ENCODE measurements at places on chromosomes 16 and 17.

DNA sequence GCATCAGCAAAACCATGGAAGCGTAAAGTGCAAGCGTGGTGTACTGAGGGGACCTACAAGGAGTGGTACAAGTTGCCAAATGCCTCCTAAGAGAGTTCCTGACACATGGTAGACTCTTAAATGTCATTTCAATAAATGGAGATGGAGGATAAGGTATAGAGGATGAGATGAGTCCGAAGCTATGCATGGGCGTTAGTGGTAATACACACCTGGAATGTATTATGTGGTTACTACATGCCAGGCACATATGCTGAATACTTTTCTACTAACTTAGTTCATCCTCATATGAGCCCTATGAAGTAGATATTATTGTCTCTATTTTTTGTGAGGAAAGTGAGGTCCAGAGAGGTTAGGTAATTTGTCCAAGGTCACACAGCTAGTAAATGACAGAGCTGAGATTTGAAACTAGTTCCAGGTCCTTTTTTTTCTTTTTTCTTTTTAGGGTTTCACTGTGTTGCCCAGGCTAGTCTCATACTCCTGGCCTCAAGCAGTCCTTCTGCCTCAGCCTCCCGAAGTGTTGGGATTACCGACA, 15.5 kb downstream of the YPEL2 start:
- DNase-seq = no peak

DNA sequence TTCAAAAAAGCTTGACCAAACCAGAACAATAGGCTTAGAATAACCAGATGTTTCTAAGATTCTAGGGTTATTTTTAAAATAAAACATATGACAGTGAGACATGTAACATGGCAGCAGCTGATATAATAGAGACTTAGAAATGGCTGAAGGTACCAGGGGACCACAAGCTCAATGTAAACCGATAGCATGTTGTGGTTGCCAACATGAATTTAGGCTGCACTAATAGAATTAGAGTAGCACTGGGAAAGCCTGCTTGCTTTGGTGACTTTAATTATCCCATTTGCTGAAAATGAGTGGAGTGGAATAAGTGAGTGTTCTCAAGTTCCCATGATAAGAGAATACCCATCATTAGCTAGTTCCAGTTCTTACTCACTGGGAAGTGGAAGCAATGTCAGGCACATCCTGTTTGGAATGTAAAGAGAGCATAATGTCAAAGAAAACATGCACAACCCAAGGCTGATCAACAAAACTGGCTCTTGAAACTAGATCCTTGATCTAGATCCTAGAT, 621.2 kb upstream of the CDH5 start:
- DNase-seq = no peak

- no peak for DNase-seq
Observed at GRCh38 chr17:13413001-13413400, 188.7 kb downstream of the HS3ST3A1 start.

DNA sequence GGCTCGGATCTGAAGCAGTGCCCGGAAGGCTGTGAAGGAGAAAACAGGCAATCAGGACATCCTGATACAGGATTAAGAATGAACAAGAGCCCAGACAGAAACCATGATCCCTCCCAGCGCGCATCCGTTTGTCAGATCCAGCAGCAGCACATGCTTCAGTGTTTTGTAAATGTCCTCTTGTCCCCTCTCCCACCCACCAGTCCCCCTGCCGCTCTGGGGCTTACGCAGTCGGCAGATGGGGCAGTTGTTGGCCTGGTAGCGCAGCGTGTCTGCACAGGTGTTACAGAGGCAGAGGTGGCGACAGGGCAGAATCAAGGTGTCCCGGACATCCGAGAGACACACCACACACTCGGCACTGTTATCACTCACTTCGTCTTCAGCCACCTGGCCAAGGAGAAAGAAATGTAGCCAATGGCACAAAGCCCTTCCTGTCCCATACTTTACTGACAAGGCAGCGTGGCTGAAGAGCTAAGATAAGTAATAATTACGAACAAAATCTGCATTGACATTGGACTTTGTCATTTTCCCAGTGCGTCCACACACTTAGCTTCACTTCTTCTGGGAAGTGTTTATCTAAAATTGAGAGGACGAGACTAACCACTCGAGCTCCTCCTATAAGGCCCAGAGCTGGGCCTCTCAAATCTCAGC, 20.7 kb upstream of the FOXJ1 start:
- no peak for DNase-seq

GRCh38 chr17:78176548-78177025, 8.2 kb downstream of the SYNGR2 start:
- no peak for DNase-seq

DNA sequence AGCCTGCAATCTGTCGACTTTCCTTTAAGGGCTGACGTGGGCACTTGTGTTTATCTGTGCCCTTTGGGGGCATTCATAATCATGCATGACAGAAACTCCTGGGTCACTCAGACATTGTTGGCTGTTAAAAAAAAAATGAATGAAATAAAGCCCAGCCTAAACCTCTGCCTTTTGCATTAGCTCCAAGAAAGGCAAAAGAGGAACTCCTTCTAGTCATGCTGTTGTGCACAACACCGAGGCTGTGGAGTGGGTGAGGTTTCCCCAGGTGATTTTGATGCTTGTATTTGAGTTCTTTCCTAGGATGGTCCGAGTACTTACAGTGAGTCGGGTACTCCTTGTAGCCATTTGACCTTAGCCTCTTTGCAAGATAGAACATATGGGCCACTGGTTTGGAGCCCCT, 49.6 kb upstream of the IRX6 start:
- DNase-seq = no peak

GRCh38 chr17:80111702-80112470, 10.5 kb downstream of the GAA start:
- no peak for DNase-seq

- no peak for DNase-seq
Observed at GRCh38 chr16:79687249-79688130, 87.0 kb upstream of the MAF start.

DNA sequence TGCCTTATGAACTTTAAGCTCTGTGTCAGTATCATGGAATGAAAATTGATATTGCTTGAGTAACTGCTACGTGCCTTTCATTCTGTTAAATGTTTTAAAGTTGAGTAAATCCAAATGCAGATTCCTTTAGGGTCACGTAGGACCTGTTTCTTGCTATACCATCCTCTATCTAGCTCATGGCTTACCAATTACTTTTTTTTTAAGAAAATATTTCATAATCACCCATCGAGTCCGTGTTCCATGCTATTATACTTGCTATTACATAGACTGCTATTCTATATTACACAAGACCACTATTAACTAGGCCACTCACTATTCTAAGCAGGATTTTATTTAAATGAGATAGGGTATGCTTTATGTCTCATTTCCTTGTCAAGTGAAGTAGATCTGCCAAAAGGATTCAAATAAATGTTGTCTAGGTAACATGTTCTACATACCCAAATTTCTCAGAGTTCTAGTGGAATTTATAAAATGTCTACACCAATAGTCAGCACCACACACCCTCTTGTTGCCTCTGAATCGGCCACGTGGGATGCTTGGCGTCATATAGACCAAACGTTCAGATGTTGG, 11.9 kb downstream of the ANKFN1 start:
- no peak for DNase-seq

DNA sequence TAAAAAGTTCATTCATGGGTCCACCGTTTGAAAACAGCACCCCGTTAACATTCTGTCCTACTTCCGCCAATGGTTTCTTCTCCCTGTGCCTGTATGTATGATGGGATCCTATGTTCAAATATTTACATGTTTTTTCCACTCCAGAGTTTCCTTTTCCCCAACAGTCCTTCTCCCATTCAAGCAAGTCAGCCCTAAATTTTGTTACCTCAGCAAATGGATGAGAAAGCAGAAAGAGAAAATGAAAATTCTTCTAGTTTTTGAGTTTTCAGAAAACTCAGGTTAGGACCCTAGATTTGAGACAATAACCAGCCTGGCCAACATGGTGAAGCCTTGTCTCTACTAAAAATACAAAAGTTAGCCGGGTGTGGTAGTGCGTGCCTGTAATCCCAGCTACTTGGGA, 3.5 kb upstream of the ERN2 start:
- no peak for DNase-seq

DNA sequence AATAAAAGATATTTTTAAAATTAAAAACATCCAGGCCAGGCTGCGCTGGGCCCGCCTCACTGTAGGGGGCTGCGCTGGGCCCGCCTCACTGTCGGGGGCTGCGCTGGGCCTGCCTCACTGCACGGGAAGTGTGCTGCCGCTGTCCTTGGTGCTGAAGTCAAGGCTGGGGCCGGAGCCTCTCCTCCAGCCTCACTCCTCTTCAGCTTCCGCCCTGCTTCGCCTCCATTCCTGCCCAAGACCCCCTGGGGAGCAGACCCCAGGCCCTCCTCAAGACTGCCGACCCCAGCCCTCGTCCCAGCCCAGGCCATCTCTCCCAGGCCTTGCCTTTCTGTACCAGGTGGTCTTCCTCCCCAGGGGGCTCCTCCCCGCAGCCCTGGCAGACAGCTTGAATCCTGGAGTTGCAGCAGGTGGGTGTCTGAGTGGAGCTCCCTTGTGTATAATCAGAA, 26.2 kb downstream of the ENDOV start:
- peak; percentile 97 for DNase-seq

DNA sequence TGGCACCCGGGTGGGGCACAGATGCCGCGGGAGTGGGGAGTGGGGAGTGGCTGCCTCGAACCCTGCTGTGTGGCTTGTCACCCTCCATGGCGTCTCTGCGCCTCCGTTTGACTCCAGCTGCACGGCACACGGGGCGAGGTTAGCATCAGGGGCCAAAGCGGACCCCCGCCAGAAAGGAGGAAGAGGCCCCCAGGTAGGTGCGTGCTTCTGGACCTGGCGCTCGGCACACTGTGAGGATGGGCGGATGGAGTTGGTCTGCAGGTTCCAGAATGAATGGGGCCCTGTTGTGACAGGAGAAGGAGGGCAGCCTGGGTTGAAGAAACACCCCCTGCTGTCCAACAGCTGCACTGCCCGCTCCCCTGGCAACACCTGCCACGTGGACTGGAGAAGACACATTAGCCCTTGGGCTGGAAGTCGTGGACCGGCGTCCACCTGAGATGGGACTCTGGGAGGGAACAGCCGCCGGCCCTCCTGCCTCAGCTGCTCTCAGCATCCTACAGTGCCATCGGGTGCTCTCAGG, 9.4 kb upstream of the FASN start:
- DNase-seq = no peak

DNA sequence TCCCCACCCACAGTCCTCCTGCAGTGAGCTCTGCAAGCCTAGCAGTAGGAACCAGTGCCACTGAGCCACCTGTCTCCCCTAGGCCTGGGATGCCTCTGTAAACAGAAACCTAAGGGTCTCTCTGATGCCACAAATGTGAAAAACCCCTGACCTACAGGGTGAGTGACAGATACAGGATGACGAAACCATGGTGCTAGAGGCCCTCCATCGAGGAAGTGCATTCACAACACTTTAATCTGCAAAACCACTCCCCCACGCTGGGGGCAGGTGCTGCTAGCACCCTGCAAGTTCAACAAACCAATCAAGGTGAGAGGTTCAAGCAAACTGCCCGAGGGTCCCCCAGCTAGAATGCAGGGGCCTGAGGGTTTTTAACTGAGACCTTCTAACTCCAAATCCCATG, 59.5 kb downstream of the CDYL2 start:
- no peak for DNase-seq
